Esophagus squamous epithelium (tissue), 5 donors: ENCODE measurements at places on chromosomes 3 and 15.

DNA sequence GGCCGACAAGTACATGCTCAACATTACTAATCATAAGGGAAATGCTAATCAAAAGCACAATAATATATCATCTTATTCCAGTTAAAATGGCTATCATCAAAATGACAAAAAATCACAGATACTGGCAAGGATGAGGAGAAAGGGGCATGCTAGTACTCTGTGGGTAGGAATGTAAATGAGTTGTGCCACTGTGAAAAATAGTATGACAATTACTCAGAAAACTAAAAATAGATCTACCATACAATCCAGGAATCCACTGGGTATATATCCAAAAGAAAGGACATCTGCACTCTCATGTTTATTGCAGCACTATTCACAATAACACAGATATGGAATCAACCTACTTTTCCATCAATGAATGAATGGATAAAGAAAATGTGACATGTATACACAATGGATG lies 1256.5 kb downstream of the SI start:
- DNase-seq, result no peak

GRCh38 chr3:39212665-39213064 lies 20.3 kb upstream of the XIRP1 start:
- no peak for DNase-seq

DNA sequence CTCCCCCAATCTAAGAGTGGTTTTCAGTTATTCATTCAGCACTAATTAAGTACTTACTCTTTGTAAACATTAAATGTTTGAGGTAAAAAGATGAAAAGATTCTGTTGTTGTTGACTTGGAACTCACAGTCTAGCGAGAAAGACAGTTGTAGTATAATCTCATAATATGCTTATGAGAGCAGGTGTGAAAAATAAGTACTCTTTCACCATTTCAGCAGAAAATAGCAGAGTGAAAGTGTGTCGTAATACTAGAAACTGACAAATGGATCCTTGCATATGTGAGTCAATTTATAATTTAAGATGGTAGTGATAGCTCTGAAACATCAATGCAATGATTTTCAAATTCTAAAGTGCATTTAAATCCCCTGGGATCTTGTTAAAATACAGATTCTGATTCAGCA lies 618.8 kb upstream of the CCDC54 start:
- DNase-seq, result no peak

GRCh38 chr15:100688549-100689120 lies 86.2 kb downstream of the ASB7 start:
- no peak for DNase-seq

DNA sequence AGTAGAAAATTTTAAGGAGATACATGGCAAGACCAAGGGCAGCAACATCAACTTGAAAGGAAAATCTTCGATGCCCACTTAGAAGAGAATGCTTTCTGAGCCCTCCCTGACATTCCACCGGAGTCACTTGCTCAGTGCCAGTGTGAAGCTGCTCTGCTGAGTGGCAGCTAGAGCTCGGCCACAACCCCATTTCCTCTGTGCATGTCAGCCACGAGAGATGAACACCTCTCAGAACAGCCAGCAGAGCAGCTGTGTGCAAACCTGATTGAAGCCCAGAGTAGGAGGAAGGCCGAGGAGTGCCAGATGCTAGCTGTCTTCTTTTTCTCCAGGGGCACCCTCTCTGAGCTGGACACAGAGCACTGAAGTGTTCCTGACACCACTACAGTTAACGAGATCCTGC lies 12.2 kb downstream of the TARS3 start:
- no peak for DNase-seq

DNA sequence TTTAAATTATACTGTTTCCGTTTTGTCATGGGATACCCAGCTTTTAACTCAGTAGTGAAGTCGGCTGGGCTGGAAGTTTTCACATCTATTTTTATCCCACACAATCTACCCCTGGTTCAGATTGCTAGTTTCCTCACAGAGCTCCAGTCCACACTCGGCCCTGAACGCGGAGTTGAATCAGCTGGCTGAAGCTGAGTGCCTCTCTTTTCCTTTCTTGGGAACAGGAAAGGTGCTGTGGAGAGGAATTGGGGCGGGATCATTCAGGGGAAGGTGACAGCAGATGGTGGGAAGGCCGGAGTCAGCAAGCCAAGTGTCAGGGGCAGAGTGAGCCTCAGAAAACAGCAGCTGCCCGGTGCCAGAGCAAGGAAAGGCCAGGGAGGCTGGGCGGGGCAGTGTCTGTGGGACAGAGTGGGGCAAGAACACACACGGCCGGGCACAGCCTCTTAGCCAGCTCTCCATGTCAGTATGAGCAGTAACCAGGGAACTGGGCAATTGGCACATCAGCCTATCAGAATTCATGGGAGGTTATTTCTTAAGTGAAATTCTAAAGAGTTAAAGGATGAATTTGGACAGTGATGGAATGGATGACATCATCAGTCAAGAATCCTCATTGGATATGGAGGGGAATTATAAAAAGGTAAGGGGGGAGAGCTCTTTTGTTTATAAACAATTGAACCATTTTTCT lies 135.7 kb upstream of the IL12A start:
- no peak for DNase-seq

DNA sequence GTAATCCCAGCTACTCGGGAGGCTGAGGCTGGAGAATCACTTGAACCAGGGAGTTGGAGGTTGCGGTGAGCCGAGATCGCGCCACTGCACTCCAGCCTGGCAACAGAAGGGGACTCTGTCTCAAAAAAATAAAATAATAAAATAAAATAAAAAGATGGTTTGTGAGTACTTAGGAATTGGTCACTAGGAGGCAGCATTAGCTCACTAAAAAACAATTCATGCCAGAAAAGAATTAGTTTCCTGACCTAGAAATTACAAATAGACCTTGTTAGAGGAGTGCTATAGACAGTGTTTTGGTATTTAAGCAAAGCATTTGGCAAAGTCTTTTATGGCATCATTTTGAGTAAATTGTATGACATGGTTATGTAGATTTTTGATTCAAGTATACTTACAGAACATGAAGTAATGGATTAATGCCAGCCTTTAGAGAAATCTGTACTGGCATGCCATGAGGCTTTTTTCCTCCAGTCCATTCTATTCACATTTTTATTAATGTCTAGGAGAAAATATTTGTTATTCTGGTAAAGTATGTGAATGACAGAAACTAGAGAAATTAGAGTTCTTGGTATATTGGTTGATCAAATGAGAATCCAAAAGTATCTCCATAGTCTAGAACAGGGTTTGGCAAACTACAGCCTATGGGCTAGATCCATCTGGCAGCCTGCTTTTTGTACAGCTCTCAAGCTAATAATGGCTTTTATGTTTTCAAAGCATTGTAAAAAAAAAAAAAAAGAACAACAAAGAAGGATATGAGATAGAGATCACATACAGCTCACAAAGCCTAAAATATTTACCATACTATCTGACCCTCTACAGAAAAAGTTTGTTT lies 81.6 kb downstream of the LRRC49 start:
- DNase-seq, result no peak

GRCh38 chr3:112671930-112672715 lies 31.2 kb upstream of the CCDC80 start:
- no peak for DNase-seq

- no peak for DNase-seq
Measured at GRCh38 chr15:100308213-100308600, 33.6 kb downstream of the ADAMTS17 start.
